ENCODE measurements at places on chromosomes 4 and X.

DNA sequence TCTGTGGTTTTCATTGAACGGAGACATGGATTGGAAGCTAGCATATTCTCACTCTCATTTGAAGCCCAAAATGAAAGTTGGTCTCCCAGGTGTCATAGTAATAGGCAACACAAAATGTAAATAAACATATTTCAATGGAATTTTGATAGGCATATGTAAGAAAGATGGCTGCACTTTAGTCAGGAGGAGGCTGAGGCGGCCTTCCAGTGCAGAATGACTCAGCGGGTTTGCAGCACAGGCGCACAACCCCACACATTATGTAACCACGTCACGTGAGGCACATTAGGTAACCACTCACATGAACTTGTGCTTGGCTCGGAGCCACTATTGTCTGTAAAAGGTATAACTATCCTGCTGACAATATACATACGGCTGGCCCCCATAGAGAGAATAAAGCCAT is 381.7 kb downstream of the GPAT3 start:
- no peak for DNase-seq

DNA sequence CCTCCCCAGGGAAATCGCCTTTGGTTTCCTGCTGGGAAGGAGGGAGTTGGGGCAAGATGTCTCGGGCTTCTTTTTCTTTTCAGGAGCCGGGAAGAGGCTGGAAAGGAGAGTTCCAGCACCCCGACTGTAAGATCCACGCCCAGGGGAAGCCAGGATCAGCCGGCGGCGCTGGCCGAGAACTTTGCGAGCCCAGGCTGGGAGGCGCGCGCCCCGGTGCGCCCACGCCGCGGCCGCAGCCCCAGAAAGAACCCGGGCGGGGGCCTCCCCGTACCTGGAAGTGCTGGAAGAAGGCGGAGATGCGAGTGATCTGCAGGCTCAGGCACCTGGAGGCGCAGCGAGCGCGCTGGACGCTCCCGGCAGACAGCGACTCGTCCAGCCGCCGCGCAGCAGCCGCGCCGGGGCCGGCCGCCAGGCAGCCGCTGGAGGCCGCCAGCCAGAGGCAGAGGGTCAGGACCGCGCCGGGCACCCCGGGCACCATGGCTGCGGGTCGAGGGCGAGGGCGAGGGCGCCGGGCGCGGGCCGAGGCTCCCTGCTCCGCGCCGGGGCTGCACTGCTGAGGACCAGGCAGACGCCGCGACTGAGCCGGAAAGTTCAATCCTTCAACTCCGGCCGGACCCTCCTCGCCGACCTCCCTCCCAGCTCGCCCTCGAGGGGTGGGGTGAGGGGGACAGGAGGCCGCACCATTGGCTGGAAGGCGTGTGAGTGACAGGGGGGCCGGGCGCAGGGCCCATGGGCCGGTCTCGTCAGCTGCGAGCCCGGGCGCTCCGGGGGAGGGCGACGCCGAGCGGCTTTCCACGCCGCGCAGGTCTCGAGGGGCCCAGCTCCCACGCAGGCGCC is at the start of gene ANOS1:
Gene ANOS1, minus strand, starts transcription at position 579 of the 837 bp plus-strand sequence. Its CDS starts 101 bp downstream, at position 478.
- DNase-seq = no peak

DNA sequence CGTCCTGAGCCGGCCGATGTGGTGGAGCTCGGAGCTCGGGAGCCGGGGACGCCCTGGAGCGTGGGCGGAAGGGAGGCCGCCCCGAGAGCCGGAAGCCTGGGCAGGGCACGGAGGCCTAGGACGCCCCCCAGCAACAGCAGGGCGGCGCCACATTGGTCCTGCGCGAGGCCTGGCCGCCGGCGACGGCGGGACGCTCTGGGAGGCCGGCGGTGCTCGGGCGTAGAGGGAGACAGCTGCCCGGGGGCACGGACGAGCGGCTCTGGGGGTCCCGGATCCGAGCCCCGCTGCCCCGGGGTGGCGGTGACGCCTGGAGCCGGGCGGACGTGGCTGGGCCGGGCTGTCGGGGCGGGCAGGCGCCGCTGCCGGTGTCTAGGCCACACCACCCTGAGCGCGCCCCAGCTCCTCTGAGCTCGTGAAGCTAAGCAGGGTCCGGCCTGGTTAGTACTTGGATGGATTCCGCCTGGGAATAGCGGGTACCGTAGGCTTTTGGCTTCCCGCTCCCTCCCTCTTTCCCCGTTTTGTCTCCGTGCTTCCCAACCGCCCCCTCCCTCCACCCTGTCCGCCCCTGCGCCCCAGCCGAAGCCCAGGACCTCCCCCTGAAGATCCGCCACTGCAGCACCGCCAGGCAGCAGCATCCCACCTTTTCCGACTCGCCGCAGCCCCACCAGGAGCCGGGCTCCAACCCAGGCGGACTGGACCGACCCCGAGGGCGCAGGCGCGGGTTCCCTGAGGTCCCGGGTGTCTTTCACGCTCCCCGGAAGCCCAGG is 12.1 kb downstream of the FRG2 start:
- DNase-seq = no peak

- DNase-seq = no peak
These were observed 88.2 kb downstream of the TASL start for GRCh38 chrX:30489323-30489722.

DNA sequence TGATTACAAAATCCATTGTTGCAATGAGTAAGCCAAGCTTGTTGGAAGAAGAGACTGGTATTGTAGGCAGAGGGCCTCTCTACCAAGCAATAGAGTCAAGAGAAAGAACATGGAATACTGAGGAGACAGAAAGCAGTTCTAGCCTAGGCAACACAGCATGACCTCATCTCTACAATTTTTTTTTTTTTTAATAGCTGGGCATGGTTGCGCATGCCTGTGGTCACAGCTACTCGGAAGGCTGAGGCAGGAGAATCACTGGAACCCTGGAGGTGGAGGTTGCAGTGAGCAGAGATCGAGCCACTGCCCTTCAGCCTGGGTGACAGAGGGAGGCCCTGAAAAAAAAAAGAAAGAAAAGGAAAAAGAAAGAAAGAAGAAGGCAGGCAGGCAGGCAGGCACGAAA is 11.7 kb upstream of the ZBTB33 start:
- no peak for DNase-seq

DNA sequence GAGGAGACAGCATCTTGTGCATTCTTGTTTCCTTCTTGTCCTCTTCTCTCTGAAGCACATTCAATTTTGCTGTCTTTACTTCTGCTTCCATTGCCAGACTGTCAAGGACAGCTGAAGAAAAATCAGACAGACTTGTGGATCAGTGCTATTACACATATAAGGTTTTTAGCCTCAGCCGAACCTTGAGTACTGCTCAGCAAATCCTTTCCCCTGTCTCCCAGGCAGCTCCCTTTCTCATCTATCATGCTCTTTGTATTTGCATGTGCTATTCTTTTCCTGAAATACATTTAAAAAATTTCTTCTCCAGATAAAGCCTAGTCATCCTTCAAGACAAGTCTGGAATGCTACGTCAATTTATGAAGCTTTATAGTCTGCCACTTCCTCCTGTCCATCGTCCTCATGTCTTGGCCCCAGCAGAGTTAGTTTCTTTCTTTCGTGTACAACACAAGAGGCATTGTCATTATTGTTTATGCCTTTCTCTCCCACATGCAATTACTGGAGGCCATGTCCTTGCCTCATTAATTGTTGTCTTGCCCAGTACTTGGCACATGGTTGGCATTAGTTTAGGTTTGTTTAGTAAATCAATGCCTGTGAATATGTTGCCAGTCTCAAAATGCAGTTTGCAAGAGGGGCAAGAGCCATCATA is 45.1 kb downstream of the ADGRL3 start:
- DNase-seq = no peak

Data from effector CD4-positive, alpha-beta T cell (primary cell).